ENCODE measurements at places on chromosomes 5 and 9. TPM values are rescaled to one million over a fixed set of nuclear protein-coding genes. Genes with fewer than 3 reads are reported as not detected.

IL4 gene
- total RNA-seq: not detected

DDX4 gene
- not detected for total RNA-seq

DNA sequence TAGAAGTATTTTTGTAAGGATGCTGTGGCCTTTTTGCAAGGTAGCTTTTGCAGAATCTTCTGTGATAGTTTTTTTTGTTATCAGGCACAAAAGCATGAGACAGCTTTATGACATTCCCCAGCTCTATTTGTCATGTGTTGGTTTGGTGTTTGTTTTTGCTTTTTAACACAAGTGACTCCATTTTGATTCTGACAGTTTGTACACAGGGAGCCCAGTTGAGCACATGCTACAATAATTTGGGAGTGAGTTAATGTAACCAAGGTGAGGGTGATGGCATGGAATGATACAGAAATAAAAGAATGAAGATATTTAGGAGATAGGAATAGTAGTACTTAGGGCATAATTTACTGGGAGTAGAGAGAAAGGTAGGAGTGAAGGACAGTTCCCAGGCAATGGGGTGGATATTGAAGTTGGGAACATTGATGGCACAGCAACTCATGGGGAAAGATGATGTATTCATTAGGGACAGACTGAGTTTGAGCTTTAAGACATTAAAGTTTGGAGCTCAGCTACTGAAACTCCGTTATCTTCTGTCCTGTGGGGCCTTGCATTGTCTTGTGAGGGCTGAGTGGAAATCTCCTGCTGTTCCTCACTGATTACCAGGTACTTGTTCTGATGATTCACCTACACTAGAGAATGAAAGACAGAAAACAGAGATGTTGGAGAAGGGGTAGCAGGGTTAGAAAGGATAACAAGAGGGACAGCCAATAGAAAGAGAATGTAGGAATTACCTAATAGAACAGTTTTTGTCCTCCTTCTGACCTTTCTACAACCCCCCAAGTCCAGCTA, 88.3 kb upstream of the CCDC112 start:
- no peak for ATAC-seq

DNA sequence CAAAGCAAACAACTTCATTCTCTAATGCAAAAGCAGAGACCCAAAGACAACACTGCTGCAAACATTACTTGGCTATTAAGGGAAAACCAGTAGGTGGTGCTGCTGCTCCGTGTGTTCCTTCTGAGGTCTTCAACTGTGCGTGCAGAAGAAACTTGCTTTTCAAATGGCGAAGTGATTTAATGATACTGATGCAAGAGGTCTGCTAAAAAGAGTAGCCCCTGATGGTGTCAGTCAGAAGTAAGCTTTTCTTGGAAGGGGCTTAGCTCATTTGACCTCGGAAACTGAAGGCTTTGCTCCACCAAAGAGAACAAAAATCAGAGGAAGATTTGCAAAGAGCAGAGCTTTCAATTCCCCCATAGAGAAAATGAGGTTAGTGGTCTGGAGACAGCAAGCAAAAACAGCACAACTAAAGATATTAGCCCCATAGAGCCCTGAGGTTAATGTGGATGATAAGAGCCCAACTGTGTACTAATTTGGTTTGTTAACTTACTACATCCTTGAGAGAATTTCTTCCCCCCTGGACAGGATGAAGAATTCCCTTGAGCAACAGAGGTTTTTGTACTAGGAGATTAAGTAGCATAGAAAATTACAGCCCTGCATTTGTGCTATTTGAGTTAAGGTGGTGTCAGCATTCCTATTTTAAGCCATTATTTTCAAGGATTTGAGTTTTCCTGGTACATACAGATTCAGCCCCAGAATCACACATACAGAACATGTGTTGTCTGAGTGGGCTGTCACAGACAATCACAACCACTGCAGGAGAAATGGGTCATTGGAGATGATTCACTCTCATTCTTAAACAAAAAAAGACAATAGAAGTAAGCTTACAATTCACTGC, 153.2 kb upstream of the C9orf72 start:
- ATAC-seq: peak; percentile 28

DNA sequence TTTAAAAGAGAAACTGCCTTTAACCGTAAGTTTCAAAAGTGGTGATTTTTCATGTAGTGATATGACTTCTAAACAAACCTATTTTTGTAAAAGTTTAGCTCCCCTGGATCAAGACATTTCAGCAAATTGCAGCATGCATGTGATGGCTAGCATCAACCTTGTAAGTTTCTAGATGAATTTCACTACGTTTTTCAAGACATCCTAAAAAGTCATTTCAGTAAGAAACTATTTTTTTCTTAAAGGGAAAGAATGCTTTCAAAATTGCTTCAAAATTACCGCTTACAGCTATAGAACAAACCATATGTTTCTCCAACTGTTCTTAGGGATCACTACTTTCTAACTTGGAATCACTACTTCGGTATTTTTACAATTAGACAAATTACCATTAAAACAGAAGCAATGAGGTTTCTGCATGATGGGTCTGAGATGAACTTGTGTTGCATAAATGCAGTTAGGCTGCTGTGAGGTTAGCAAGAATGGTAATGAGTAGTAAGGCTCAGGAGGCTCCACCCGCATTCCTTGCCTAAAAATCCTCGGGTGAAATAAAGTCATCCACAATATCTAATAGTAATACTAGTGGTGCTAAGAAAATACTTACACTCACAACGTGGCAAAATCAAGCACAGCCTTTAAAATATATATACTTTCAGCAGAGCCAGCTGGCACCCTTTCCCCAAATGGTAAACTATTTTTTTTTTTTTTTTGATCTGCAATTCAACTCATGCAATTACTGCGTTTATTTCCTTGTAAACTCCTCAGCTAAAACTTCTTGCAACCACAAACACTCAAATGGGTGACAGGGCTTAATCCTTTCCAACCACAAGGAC, 53.8 kb downstream of the CDC14B start:
- ATAC-seq: peak; percentile 34

DNA sequence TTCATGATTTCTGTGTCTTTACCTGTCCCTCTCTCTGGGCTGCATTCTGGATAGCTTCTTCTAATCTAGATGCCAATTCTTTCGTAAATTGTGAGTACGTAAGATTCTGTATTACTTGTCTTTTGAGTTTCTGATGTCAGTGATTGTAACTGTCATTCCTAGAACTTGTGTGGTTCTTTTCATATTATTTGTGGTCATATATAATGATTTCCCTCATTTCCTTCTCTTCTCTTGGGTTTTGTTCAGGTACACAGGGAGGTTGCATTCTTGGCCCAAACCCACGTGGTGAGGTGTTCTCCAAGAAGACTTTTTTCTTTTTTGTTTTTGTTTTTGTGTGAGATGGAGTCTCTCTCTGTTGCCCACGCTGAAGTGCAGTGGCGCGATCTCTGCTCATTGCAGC, 13.8 kb downstream of the UGCG start:
- no peak for ATAC-seq

GRCh38 chr9:89431930-89432725, 65.8 kb downstream of the SEMA4D start:
- ATAC-seq: no peak

DNA sequence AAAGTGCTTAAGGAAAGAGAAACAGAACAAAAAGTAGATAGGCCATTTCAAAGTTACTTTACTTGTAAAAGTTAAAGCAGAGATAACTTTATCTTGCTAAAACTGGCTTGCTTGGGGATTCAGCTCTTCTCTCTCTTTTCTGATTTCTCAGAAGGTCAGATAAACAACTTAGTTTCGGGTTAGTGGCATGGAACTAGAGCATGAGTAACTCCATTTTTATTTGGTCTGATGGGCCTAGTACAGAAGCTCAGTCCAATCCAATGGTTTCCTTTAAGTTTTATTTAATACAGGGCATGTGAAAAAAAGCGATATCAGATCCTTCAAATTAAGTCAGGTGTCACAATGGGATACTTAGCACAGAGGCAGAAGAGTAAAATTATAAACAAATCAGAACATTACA, 18.8 kb upstream of the GPBP1 start:
- ATAC-seq: no peak

GRCh38 chr5:110159202-110159601, 469.5 kb downstream of the MAN2A1 start:
- ATAC-seq: no peak

GRCh38 chr9:115643948-115644727, 509.5 kb upstream of the PAPPA start:
- ATAC-seq: no peak

DNA sequence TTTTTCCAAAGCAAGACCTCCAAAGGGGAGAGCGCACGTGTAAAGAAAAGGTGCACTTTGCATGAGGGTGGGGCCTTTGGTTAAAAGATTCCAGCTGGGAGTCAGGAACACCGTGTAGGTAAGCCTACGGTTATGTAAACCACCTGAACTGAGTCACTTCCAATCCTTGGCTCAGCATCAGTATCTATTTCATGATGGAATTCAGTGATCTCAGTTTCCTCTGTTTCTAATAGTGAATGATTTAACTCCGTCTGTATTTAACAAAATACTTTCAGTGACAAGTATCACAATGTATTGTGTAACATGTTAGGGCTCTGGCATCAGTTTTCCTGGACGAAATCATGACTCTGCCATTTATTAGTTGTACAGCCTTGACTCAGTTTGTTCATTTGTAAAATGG, 1.3 kb upstream of the SVEP1 start:
- ATAC-seq: peak; percentile 8

DNA sequence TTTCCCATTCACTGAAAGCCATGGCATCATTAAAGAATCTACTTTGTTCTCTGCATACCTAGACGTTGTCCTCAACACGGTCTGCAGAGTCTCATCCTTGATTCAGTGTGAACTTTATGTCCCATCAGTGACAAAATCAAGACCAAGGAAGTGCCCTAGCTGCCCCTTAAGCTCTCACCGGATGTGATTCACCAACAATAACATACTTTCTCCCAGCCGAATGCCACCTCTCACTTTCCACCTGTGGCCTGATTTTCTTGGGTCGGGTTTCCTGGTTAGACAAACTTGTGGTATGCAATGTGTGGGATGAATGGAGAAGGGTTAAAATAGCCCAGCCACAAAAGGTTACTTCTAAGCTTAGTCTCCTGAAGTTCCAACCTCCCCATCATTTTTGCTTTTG, 145.3 kb upstream of the PAPPA start:
- no peak for ATAC-seq

GRCh38 chr9:78357165-78357873, 60.4 kb downstream of the PSAT1 start:
- ATAC-seq: no peak

All from gastroesophageal sphincter (tissue), 4 donors.